Astrocyte (in vitro differentiated cells and primary cell): ENCODE measurements at places on chromosomes 6 and 20. TPM values are rescaled to one million over a fixed set of nuclear protein-coding genes. Genes with fewer than 3 reads are reported as not detected.

BPHL gene
- 22.7 and 23.1 TPM in 2 replicates for total RNA-seq

- DNase-seq = no peak
Observed at GRCh38 chr6:3683331-3683730, 68.2 kb downstream of the PXDC1 start.

GRCh38 chr6:109891924-109892323 is 86.2 kb upstream of the GPR6 start:
- no peak for DNase-seq

GRCh38 chr6:43774776-43775534 is 4.9 kb downstream of the VEGFA start:
- peak; percentile 40 for DNase-seq

DNA sequence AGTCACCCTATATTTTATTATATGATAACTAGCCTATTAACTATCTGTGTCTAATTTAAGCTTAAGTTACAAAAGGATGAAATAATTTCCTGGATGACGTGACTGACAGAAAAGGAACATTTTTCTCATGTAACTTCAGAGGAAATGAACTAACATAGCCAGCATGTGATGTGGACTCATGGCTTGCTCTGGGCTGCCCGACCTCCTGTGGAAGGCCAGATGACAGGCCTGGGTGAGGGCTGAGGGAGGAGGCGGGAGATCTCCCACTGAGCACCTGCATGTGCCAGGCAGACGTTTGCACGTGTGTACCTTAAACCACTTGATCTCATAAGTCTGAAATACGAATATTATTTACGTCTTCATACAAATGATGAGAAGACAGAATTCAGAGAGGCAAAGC is 321.1 kb downstream of the SYNE1 start:
- DNase-seq = peak; percentile 68

SIGLEC1 gene
- not detected in 2 replicates for total RNA-seq

DNA sequence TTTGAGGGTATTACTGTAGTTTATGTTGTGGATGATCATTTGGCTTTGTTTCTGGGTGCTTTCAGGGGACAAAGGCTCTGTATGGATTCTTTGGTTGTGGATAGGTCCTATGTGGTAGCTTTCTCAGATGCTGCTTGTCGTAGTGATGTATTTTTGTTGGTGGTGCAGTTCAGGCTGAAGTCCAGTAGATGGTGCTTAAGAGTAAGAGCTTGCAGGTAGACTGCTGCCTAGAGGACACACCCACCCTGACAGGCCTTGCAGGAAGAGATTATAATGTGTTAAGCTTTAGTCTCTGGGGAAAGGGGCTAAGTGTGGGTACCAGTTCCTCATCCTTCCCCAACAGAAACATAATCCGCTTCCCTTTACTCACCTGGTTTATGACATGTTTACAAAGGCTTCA is 62.6 kb upstream of the ADGRB3 start:
- DNase-seq = no peak

PPP1R16B gene
- 0.41 and 0.68 TPM in 2 replicates for total RNA-seq

- no peak for DNase-seq
Observed at GRCh38 chr6:4348462-4349112, 213.2 kb upstream of the ECI2 start.

- DNase-seq = no peak
Observed at GRCh38 chr6:134511984-134512683, 194.2 kb upstream of the SGK1 start.
